Kidney capillary endothelial cell (primary cell): ENCODE measurements at places on chromosomes 6 and 20.

GRCh38 chr20:45157962-45158361 is 16.7 kb upstream of the PI3 start:
- DNase-seq, result no peak

GRCh38 chr6:147561726-147562125 is 53.2 kb downstream of the SAMD5 start:
- DNase-seq, result peak; percentile 55

DNA sequence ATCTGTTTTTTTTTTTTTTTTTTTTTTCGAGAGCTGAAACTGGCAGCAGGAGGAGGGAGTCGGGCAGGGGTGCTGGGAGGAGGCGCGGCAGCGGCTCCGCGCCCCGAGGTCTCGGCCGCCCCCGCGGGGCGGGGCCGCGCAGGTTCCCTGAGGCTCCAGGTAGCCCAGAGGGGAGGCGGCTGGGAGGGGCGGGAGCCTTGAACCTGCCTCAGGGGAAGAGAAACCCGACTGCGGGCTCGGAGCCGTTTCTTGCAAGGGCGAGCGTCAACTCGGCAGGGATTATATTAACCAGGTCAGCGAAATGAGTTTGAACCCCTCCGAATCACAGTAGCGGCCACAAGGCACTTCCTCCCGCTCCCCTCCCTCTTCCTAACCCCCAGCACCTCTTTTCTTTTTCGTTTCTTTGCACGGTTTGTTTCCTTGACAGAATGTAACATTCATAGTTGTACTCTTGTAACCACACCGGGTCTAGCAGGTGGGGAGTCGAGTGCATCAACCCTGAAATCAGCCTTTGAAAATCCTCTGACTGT is 2.0 kb downstream of the MYB start:
- DNase-seq, result no peak

DNA sequence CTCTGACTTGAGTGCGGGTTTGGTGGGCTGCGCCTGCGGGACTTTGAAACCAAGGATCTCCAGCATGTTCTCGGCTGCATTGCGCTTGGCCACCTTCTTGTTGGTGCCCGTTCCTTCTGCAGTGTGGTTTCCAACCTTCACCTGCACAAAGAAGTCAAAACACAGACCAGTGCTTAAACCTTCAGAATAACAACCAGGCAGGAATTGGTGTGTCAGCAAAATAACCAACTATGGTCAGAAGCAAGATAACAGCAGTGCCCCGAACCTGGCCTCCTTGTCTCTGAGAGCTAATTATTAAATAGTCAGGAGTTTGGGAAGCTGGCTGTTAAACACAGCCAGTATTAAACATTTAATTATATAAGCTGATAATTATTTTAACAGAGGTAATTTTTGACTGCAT is 68.1 kb downstream of the STAU1 start:
- DNase-seq, result no peak

DNA sequence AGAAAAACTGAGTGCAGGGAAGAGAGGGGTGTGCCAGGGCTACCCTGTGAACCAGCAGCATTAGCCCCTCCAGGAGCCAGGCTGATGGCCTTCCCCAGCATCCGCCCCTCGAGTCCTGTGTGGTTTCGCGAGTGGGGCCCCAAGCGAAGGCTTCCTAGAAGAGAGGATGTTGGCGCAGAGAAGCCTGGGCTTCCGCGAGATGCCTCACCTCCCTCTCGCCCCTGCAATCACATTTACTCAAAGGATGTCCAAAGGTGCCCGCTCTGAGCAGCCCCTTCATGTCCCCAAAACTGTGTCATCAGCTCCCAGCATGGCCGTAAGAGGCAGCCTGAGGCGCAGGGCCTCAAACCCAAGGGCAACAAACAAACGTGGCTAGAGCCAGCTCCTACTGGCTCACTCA is 111.7 kb downstream of the PREX1 start:
- DNase-seq, result no peak

DNA sequence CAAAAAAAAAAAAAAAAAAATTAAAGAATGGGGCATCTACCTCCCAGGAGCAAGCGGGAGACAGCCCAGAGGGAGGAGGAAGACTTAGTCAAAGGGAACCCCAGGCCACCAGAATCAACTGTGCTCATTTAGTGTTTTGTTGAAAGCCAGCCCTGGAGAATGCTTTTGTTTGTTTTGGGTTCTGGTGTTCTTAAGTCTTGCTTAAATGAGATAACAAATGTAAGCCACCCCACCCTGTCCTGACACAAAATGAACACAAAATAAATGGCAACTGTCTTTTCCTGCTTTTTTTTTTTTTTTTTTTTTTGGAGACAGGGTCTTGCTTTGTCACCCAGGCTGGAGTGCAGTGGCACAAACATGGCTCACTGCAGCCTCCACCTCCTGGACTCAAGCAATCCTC is 165.0 kb upstream of the JARID2 start:
- DNase-seq, result no peak

- no peak for DNase-seq
These were observed 1.5 kb downstream of the PBX2 start for GRCh38 chr6:32188381-32189068.

DNA sequence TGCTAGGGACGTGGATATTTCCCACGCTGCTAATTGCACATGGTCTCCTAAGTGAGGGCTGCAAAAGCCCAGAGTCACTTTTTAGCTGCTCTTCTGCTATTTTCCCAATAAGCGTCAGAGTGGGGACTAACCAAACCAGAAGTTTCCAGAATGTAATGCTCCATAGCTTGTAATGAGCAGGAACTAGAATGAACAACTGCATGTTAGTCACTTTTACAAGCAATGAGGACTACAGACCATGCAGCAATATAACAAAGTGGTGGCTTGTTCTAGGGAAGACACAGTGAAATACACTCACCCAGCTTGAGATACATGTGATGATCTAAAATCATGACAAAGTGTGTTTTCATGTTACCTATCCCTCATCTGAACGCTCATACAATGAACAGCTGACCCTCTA is 314.1 kb upstream of the SGK1 start:
- no peak for DNase-seq

GRCh38 chr6:131040866-131041265 is 22.2 kb downstream of the EPB41L2 start:
- DNase-seq, result no peak

GRCh38 chr6:159788753-159789376 is 537 bp downstream of the TCP1 start:
- peak; percentile 59 for DNase-seq

- DNase-seq, result no peak
These were observed 287.7 kb downstream of the ALDH8A1 start for GRCh38 chr6:134662077-134662700.

GRCh38 chr20:19806806-19807190 is 48.7 kb downstream of the RIN2 start:
- DNase-seq, result no peak

- DNase-seq, result no peak
These were observed 87.1 kb upstream of the SCGN start for GRCh38 chr6:25564943-25565342.

GRCh38 chr6:39389484-39389767 is 66.9 kb upstream of the KCNK16 start:
- no peak for DNase-seq

DNA sequence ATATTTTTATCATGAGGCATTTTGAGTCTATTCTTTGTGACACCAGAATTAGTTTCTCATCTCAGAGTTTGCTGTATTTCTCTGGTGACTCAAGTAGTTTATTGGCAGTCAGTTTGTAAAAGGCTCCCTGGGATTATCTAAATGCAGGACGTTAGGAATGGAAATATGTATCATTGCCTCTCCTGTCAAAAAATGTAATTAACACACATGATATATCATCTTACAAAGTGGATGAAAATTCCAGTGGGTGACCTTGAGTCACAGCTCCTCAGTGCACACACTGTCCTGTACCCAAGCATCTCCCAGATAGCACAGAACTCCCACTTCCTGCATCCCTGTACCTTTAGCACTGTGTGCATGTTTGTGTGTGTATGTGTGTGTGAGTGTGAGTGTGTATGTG is 258.6 kb downstream of the LAMA2 start:
- no peak for DNase-seq

- no peak for DNase-seq
These were observed 56.3 kb upstream of the AFDN start for GRCh38 chr6:167770291-167770955.

DNA sequence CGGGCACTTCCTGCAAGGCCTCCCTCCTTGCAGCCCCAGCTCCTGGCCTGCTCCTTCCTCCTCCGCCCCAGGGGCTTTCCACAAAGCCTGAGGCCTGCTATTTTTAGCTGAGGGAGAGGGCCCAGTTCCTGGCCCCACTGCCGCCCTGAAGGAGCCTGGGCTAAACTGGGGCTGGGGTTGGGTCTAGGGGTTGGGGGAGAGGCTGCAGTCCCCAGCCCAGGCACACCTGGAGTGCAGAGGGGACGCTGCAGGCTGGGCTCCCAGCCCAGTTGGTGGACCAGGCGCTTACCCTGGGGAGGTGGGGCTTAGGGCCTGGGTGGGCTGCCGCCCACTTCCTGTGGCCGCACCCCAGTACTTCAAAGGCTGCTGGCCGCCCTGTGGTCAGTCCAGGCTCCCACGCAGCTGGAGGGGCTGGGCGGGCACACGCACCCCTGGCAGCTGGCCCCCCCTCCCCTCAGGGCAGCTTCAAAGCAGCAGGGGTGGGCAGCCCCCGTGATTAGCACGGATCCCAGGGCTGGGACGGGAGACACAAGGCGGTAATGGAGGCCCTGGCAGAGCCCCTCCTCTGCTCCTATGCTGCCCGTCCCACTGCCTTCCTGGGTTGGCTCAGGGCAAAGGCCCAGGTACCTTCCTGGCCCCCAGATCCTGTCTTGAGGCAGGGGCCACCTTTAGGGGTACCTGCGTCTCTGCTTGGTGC is 7.1 kb upstream of the ABHD16B start:
- no peak for DNase-seq

DNA sequence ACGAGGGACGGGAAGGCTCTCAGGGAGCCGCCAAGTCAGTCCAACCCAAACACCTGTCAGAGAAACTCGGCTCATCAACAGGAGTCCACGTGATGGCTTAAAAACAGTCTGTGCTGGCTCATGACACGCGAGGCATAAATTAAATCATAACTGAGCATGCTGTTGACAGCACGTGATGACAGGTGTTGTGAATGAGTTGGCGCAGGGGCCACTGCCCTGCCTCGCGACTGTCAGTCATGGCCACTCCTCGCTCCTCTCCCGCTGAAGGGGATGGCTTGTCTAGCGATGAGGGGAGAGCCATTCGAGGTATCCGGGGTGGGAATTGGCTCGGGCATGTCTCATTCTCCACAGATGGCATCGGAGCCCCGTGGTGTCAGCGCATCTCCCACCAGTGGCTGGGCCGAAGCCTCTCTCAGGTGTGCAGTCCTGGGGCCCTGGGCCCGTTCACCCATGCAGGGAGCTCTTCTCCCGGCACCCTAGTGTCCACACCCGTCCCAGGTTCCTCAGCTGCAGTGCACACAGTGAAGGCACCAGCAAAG is 313.3 kb downstream of the BMP7 start:
- DNase-seq, result no peak

DNA sequence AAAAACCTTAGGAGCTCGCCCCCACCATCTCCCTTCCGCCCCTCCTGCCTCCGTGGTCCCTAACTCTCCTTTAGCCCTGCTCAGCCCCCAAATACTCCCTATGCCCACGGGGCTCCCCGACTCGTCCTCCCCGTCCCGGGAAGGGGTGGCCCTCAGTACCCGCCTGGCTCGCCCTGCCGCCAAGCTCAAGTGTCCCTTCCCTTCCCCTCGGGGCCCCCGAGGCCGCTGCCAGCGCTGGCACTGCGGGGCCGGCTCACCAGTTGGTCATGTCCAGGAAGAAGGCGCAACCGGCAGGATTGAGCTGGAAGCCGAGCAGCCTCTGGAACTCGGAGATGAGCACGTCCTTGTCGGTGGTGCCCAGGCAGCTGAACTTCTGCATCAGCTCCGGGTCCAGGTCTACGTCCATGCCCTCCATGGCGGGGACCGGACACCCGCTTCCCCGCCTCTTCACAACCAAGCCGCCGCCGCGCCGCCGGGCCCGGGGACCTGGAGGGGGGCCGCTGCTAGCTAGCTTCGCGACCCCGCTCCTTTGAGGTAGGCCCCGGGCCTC is 303 bp downstream of the ILRUN start:
- DNase-seq, result peak; percentile 36

DNA sequence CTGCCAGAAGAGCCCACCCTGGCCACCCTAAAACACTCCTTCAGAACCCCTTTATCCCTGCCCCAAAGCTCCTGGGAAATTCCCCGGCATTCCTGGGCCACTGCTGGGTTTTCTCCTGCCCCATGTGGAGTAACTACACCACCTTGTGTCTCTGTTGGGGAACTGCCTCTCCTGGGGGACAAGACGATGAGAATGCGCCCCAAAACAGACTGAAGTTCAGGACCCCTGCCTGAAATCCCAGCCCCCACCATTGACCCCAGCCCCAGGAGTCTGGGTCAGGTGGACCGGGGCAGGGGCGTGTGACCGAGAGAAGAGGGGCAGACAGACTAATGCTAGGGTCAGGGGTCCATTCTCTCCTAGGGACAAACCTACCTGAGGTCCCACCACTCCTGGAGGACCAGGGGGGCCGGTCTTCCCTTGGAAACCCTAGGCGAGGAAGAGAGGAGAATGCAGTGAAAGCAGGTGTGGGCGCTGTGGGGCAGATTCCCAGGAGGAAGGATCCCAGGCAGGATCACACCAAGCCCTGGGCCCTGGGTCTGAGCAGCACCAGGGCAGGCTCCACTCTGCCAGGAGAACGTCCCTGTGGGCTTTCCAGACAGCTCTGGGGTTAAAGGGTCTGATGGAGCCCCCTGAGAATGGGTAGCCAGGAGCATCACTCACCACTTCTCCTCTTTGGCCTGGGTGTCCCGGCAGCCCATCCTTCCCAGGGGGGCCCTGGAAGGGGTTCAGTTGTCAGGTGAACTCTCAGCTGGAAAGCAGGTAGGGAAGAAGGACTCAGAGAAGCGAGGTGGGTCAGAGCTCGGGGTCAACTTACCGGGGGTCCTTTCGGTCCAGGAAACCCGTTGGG is 19.4 kb downstream of the COL11A2 start:
- DNase-seq, result no peak

DNA sequence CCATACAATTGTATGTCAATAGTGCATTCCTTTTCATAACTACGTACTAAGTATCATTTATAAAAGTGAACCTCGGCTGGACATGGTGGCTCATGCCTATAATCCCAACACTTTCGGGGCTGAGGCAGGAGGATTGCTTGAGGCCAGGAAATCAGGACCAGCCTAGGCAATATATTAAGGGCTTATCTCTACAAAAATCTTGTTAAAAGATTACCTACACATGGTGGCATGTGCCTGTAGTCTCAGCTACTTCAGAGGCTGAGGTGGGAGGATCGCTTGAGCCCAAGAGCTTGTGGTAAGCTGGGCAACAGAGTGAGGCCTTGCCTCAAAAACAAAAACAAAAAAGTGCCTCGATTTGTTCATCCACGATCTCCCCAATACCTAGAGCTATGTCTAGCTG is 449.7 kb upstream of the SULF2 start:
- DNase-seq, result no peak

GRCh38 chr20:12660918-12661317 is 347.9 kb upstream of the SPTLC3 start:
- no peak for DNase-seq

- no peak for DNase-seq
These were observed 84.2 kb upstream of the SLC22A23 start for GRCh38 chr6:3541006-3541585.
